ENCODE measurements at places on chromosomes 6 and 20. TPM values are rescaled to one million over a fixed set of nuclear protein-coding genes. Genes with fewer than 3 reads are reported as not detected.

DNA sequence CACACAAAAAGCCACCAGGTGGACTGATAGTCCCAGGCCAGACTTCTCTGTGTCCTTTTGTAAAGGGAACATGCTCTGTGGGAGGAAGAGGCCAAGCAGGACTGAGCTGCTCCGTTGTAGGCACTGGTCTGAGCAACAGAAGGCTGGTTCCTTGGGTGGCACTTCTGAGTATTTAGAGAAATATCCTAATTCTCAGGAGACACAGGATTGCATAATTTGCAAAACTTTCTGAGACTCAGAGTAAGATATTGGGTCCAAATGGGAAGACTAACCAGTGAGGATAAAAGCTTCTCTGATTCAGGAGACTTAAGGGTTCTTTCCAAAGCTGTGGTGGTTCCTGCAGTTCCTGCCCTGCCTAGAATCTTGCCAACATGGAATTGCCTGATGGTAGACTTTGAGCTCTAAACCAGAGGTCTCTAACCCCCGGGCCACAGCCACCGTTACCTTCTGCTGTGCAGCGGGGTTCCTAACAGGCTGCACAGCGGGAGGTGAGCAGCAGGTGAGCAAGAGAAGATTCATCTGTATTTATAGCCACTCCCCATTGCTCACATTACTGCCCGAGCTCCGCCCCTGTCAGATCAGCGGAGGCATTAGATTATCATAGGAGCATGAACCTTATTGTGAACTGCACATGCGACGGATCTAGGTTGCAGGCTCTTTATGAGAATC, 107.0 kb downstream of the OLIG3 start:
- DNase-seq = no peak
- H3K36me3 ChIP-seq = no peaks in the 10 kb centered on the region
- H3K27ac ChIP-seq = no peak overlapping the region
- no peaks in the 10 kb centered on the region for H3K27me3 ChIP-seq
- H3K4me1 ChIP-seq = no peaks in the 10 kb centered on the region

Gene SLC12A5
- total RNA-seq = 24.5 TPM

Gene MCCD1
- not detected for total RNA-seq

Gene UBE2J1
- 38.4 TPM for total RNA-seq

Gene ELOVL4
- 0.11 TPM for total RNA-seq

Gene ARHGAP18
- total RNA-seq = 90.6 TPM

Gene GINS1
- total RNA-seq = 1.6 TPM

- no peak for DNase-seq
- H3K36me3 ChIP-seq = no peaks in the 10 kb centered on the region
- H3K4me3 ChIP-seq = no peak overlapping the region
- H3K27me3 ChIP-seq = no peaks in the 10 kb centered on the region
- no peak overlapping the region for H3K27ac ChIP-seq
Observed at GRCh38 chr6:130116273-130116672, 97.9 kb downstream of the L3MBTL3 start.

- H3K4me3 ChIP-seq = no peak overlapping the region
- no peaks in the 10 kb centered on the region for H3K4me1 ChIP-seq
- H3K27ac ChIP-seq = no peak overlapping the region
- no peak for DNase-seq
- H3K36me3 ChIP-seq = no peaks in the 10 kb centered on the region
Observed at GRCh38 chr6:41176189-41176588, 13.3 kb upstream of the TREM2 start.

Gene PRICKLE4
- total RNA-seq = 3.7 TPM

Gene TRAPPC3L
- total RNA-seq = 0.54 TPM

Gene RBPJL
- not detected for total RNA-seq

DNA sequence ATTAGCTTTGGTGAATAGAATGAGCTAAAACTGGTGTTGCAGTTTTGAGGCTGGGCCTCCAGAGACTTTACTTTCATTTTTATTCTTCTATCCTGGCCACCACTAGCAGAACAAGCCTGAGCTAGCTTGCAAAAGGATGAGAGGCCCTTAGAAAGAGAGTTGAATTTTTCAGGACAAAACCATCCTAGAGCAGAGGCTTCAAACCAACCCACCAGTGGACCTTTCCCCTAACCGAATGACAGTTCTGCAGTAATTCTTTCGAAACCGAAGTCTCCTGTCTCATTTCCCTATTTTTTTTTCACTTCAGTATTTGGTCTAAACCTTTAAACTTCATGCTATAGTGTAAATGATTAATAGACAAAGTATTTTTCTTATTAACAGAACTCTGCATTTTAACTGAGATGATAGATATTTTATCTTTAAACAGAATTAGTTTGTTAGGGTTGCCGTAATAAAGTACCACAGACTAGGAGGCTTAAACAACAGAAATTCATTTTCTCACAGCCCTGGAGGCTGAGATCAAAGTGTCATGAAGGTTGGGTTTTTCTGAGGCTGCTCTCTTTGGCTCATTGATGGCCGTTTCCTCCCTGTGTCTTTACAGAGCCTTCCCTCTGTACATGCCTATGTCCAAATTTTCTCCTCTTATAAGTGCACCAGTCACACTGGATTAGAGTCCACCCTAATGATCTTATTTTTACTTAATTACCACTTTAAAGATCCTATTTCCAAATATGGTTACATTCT, 80.6 kb upstream of the PAK5 start:
- H3K4me3 ChIP-seq = no peak overlapping the region
- H3K27me3 ChIP-seq = no peaks in the 10 kb centered on the region

Gene PARD6B
- total RNA-seq = 5.0 TPM

GRCh38 chr6:148240861-148241477, 101.7 kb upstream of the SASH1 start:
- no peak for DNase-seq
- H3K4me1 ChIP-seq = no peaks in the 10 kb centered on the region
- H3K27me3 ChIP-seq = no peaks in the 10 kb centered on the region
- H3K36me3 ChIP-seq = no peaks in the 10 kb centered on the region
- H3K4me3 ChIP-seq = no peak overlapping the region

DNA sequence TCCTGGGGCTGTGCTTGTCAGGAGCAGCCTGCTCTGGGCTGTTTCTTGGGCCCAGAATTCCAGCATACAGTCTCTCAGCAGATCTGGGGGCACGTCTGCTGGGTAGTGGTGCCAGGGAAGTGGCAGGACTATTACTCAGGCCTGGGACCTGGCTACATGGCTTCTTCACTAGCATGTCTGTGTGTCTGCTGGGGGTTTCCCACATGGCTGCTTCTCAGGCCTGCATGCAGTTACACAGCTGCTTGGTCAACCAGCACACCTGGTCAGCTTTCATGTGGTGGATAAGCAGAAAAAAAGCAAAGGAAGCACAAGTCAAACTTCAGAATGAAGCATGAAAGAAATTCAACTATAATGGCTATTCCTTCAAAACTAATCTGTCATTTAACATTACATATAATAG, 316.2 kb upstream of the NOX3 start:
- no peak overlapping the region for H3K27ac ChIP-seq
- no peaks in the 10 kb centered on the region for H3K27me3 ChIP-seq
- no peaks in the 10 kb centered on the region for H3K4me1 ChIP-seq
- no peaks in the 10 kb centered on the region for H3K36me3 ChIP-seq
- no peak for DNase-seq
- no peak overlapping the region for H3K4me3 ChIP-seq

GRCh38 chr6:14222956-14223355, 105.4 kb downstream of the CD83 start:
- H3K27me3 ChIP-seq = peaks cover 7% of the 10 kb centered on the region
- no peaks in the 10 kb centered on the region for H3K4me1 ChIP-seq
- H3K27ac ChIP-seq = no peak overlapping the region
- no peak for DNase-seq
- H3K36me3 ChIP-seq = no peaks in the 10 kb centered on the region
- H3K4me3 ChIP-seq = no peak overlapping the region

DNA sequence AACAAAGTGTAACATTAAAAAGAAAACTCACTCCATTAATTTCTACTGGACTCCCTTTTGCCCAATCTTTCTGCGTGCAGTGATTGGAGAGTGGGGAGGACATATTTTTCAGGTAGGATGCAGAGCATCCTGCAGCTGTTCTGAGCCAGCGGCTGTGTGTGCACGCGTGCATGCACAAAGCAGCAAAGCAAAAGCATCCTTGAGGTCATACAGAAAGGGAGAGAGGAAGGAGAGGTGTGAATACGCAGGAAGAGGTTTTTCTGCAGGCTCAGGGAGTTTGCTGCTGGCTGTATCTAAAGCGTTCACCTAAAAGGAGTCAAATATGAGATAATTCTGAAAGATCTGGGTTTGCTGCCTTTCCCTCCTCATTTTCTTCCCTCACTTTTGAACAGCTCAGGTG, 108.4 kb downstream of the HUS1B start:
- no peak overlapping the region for H3K27ac ChIP-seq
- H3K27me3 ChIP-seq = no peaks in the 10 kb centered on the region
- H3K4me3 ChIP-seq = no peak overlapping the region
- peaks cover 10% of the 10 kb centered on the region for H3K36me3 ChIP-seq

DNA sequence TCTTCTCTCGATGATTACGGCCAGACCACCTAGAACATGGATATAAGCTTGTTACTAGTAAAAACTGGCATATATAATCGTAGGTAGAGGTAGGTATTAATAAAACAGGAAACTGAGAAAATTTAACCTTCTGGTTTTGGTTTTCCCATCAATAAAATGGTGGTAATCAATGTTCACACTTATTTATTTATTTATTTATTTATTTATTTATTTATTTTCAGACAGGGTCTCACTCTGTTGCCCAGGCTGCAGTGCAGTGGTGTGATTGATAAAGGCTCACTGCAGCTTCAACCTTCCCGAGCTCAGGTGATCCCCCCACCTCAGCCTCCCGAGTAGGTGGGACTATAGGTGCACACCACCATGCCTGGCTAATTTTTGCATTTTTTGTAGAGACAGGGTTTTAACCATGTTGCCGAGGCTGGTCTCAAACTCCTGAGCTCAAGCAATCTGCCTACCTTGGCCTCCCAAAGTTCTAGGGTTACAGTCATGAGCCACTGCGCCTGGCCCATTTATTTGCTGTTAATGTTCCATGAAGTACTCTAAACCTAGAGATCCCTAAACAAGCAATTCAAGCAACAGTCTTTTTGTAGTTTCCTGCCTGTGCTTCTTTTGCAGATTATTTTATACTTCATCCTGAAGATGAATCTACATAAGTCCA, 11.5 kb downstream of the TOMM6 start:
- H3K36me3 ChIP-seq = no peaks in the 10 kb centered on the region
- H3K4me1 ChIP-seq = no peaks in the 10 kb centered on the region
- H3K27ac ChIP-seq = no peak overlapping the region
- peak; percentile 35 for DNase-seq

- no peak overlapping the region for H3K27ac ChIP-seq
- H3K4me3 ChIP-seq = no peak overlapping the region
- DNase-seq = peak; percentile 47
- H3K4me1 ChIP-seq = peaks cover 33% of the 10 kb centered on the region
- no peaks in the 10 kb centered on the region for H3K36me3 ChIP-seq
- H3K27me3 ChIP-seq = no peaks in the 10 kb centered on the region
Observed at GRCh38 chr6:139962654-139963347, 588.4 kb upstream of the CITED2 start.

DNA sequence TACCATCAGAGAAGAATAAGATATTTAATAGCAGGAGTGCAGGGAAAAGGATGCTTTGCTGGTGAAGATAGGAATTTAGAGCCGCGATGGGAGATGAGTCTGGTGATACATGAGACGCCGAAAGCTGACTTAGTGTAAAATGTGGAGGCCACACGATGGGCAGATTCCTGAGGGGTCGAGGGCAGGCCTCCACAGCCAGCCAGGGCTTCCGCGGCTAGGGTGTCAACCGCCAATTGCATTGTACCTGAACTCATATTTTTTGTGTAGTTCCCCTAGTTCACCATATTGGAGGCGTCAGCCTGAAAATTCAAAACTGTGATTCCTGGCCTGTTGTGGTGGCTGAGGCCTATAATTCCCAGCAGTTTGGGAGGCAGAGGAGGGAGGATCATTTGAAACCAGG, 8.5 kb downstream of the ETV7 start:
- H3K36me3 ChIP-seq = no peaks in the 10 kb centered on the region
- no peak overlapping the region for H3K27ac ChIP-seq
- H3K4me3 ChIP-seq = no peak overlapping the region
- H3K27me3 ChIP-seq = no peaks in the 10 kb centered on the region

DNA sequence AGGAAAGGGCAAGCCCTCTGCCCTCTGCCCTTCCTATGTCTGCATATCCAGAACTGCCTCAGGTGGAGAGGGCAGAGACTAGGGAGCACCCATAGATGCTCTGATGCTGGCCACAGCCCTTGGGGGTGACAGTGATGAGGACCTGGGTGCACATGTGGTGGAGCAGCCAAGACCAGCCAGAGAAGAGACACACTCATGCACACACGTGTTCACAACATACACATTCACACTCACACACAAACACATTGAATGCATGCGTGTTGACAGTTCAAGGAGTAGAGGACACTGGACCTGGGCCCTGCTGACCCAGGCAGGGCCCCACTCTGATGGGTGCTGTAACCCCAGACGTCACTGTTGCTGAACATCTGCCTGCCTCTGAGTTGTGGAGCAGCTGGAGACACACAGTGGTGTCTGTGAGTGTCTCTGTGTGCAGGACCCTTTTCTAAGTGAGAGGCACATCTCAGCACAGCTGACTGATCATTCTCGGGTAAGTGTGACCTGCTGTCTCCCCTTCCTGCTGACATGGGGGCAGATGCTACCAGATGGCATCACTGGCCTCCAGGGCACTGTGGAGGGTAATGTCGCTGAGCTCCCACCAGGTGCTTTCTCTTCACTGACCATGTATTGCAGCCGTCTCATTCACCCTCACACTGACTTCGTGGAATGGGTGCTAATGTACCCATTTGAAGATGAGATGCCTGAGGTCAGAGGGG, 30.1 kb upstream of the MAS1L start:
- H3K27me3 ChIP-seq = no peaks in the 10 kb centered on the region
- no peak overlapping the region for H3K4me3 ChIP-seq
- no peaks in the 10 kb centered on the region for H3K36me3 ChIP-seq

DNA sequence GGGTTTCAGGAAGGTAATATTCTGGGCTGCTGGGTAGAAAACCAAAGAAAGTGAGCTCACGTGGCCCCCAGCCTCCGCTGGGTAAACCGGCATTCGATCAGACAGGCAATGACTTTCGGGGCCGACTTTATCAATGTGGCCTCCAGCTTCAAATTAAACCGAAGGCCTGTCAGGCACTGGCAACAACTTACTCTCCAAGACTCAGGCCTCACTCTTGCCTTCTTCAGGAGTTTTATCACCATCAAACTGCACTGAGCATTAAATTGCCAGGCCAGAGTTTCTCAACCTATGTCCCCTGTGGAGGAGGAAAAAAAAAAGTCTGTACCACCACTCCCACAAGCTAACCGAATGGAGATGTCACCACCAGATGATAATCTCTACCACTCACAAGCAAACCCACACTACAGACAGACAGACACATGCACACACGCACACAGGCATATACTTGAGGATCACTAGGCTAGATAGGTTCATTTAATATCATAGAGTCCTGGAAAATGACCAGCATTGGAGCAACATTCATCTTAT, 1.1 kb upstream of the MBOAT1 start:
- no peak overlapping the region for H3K4me3 ChIP-seq
- H3K27ac ChIP-seq = peak overlapping the region; percentile 78
- H3K27me3 ChIP-seq = no peaks in the 10 kb centered on the region
- H3K4me1 ChIP-seq = peaks cover 12% of the 10 kb centered on the region
- no peak for DNase-seq
- H3K36me3 ChIP-seq = no peaks in the 10 kb centered on the region

Gene TSPO2
- total RNA-seq = not detected

Gene LHFPL5
- not detected for total RNA-seq

GRCh38 chr6:26569433-26569764, 27.4 kb upstream of the ABT1 start:
- no peak overlapping the region for H3K4me3 ChIP-seq
- no peaks in the 10 kb centered on the region for H3K36me3 ChIP-seq
- H3K27ac ChIP-seq = no peak overlapping the region
- H3K4me1 ChIP-seq = no peaks in the 10 kb centered on the region
- DNase-seq = no peak

Gene ABRACL
- total RNA-seq = 7.2 TPM

Measured in adrenal gland (tissue), 19 donors.